ENCODE measurements at places on chromosomes 4 and X.

DNA sequence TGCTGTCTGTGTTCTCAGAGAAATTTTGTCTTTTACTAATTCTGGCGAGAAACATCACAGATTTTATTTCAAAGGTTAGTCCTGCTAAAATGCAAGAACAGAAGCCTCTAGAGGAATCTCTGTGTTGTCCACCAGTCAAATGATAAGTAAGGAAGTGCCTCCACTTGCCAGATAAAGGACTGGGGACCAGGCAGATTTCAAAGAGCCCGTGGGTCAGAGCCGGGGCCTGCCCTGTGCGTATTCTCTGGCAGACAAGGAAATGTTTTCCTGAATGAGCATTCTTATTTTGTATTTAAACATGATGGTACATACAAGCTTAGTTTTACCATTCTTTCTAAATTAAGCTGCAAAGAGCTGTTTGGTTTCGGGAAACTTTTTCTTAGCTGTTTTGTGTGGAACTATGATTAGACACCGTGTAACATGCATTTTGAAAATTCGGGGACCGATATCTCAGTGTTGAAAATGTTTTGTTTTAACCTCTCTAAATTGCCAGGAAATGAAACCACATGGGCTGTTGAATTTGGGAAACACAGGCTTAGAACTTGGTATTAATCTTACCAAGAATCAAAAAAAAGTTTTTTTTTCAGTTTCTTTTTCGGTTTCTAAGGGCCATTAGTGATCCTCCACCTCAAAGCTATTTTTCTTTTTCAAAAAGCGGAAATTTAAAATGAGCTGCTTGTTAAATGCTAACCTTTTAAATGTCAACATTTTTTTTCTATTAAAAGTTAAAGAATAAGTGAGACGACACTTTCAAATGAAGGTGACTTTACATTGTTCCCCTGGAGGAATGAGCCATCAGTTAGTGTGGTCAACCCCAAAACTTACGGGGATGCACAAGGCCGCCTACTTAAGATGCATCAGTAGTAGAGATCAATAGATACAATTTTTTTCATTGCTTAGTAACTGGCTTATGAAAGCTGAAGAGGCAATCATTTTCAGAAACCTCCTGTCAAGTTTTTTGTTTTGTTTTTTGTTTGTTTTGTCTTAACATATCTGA is 89.6 kb upstream of the MTM1 start:
- no peak for DNase-seq

- DNase-seq, result peak; percentile 38
These were observed 3.2 kb downstream of the CXorf65 start for GRCh38 chrX:71103110-71103983.

DNA sequence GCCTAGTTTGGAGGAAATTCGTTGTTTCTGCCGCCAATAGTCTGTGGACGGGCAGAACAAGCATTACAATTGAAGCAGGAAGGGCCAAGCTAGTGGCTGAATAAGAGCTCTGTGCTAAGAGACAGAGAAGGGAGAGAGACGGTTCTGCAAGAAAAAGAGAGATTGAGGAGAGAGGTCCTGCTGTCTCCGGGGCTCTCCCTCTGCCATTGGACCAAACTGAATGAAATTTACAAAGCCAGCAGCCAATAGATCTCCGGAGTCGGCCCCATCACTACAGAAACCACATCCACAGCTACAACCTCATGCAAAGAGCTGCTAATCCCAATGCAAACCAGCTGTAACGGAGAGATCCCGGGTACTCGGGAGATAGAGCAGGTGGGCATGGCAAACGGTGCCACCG is at the start of gene NLGN4X:
Gene NLGN4X, minus strand, starts transcription at position 148 of the 400 bp plus-strand sequence. CDS start 77,401 bp downstream, outside the sequence.
- no peak for DNase-seq

- no peak for DNase-seq
These were observed 57.7 kb downstream of the HS6ST2 start for GRCh38 chrX:132900633-132901293.

DNA sequence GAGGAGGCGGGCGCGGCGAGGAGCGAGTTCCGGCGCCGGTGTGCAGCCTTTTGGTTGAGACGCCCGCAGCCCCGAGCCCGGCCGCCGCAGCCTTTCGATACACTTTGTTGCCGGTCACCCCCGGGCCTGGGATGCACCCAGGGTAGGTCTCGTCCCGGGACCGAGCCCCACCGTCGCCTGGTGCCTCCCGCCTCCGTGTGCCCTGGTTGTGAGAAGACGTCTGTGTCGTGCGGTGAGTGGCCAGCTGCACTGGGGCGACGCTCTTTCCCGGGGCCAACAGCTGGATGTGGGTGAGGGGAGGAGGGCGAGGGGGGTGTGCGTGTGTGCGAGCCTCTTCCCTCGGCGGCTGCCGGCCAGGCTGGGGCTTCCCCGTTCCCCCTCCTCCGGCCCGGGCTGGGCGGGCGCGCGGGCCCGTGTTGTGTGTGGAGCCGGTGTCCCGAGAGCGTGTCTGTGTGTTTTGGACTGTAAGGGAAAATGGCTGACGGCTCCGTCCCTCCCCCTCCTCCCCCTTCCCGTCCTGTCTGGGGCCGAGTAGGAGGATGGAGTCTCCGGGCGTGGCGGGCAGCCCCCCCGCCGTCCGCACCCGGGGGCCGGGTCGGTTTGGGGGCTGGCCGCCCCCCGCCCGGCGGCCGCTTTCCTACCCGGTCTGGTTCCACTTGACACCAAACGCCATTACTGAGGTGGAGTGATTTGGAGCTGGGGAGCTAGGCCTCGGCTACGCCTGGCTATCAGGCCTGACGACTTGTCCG is 807 bp downstream of the USP9X start:
- peak; percentile 20 for DNase-seq

DNA sequence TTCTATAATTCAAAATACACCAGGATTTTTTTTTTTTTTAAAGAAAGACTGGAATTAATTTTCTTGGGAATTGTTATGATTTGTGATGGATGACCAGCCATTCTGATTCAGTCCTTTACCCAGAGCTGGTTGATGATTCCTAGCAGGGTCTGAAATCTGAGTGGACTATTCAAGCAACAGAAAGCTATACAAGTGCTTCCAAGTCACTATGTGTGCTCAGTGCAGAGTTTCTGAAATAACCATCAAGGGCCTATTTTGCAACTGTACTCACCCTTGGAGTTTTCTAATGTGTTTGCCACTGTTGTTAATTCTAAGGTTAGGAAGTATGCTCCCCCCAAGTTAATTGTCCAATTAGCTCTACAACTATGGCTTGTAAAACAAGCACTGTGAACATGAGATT is 137.7 kb upstream of the RAPGEF2 start:
- no peak for DNase-seq

DNA sequence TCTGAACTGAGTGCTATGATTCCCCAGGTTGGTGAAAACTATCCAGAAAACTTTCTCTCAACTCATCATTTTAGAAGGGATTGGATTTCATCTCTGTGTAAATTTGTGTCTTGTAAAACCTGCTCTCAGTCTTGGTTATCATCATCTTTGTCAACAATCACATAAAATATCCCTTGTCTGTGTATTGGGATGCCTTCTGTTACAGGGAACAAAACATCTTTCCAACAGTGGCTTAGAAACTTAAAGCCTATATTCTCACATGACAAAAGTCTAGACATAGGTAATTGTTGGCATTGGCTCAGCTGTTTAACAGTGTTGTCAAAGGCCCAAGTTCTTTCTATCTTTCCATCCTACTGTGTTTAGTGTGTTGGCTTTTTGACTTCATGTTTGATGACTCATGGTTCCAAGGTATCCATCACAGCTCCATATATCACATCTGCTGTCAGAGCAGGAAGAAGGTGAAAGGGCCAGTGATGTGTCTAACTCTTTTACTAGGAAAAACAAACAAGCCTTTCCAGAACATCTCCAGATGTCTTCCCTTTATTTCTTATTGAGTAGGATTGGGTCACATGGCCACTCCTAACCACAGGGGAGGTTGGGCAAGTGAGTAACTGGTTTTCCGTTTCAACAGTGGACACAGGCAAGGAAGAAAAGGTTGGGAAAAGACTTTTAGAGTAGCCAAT is 65.0 kb downstream of the PHEX start:
- no peak for DNase-seq

- no peak for DNase-seq
These were observed 192.4 kb downstream of the CCNG2 start for GRCh38 chr4:77349364-77349763.

GRCh38 chr4:37674439-37674838 is 11.7 kb downstream of the RELL1 start:
- DNase-seq, result no peak

DNA sequence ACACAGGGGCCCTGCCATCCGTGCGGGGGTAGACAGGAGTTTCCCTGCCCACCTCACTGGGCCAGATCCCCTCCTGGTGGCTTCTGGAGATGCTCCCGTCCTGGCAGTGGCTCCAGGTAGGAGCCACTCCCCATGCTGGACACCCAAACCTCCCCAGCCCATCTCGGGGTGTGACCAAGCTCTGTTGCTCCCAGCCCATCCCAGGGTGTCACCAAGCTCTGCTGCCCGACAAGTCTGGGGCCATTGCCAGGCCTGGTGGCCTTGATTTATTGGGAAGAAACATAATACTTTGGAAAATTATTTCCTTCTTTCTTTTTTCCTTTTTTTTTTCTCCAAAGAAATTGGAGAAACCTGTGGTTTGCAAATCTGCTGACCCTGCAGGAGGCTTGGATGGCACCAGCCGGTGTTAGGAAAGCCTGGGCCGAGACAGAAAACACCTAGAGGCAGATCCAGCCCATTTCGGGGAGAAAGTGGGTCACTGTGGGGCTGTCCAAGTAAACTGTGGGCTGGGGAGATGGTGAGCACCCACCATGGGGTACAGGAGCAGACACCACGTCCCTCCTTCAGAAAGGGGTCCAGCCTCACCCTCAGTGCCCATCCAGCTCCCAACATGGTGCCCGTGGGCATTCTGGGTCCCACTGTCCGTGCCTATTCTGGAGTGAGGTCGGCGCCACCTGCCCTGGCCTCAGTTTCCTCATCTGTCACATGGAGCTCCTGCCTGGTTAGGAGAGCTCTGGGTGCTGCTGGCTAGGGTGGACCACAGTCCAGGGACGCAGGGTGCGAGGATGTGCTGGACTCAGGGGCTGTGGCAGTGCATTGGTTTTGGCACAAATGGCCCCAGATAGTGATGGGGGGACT is 59.4 kb upstream of the ADRA2C start:
- DNase-seq, result no peak

DNA sequence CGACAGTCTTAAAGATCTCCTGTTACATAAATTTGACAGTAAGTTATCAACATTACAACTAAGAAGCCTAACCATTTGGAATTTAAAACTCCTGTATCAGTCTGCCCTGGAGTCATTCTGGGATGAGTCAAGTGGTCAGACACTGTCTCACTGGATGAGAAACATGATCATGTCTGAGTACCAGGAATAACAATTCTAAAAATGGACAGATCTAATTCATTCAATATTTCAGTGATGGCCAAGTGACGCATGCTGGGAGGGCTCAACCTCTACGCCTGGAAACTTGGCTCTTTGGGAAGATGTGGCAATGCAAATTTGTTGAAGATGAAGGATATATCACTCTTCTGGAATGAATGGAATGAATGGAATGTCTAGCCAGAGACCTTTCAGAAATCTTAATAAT is 1427.2 kb downstream of the STIM2 start:
- no peak for DNase-seq

GRCh38 chrX:31038575-31039326 is 33.1 kb downstream of the FTHL17 start:
- DNase-seq, result no peak

GRCh38 chrX:7205037-7205577 is 57.2 kb upstream of the PUDP start:
- no peak for DNase-seq

DNA sequence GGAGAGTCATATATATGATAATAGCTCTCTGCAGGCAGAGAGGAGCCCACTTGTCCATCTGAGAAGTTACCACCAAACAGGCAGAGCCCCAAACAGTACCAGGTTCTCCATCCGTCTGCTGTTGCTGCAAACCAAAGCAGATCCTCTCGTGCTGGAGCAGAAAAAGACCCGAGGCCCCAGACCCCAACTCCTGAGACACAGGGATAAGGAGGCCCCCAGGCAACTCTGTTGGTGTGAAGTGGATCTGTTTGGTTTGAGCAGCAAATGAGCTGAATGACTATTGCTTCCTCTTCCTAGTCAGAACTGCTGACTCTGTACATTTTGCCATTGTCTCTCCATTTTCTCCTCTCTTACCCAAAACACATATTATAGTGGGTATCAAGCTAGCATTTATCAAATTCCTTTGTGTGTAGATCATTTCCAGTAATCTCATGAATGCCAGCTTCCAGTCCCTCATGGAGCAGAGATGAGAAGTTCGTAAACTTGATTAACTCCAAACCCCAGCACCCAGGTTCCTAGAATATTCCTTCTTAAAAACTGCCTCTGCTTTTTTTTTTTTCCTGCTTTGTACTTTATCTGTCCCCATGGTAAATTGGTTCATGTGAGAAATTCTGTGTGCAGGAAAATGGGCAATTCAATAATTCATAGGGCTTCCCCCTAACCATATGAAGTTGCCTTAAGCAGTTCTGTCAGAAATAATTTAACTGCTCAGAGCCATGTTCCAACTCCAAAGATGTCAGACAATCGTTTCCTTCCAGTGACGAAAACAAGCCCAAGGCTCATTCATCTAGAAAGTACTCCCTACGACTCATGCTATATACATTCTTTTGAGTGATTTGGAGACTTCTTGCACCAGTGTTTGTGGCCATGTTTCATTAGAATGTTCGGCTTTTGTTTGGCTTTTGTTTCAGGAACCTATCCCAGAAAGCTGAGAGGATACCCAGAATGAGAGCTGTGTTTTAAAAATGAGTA is 98.6 kb upstream of the ATXN3L start:
- no peak for DNase-seq

GRCh38 chr4:23166919-23167318 is 474.2 kb downstream of the GBA3 start:
- no peak for DNase-seq

DNA sequence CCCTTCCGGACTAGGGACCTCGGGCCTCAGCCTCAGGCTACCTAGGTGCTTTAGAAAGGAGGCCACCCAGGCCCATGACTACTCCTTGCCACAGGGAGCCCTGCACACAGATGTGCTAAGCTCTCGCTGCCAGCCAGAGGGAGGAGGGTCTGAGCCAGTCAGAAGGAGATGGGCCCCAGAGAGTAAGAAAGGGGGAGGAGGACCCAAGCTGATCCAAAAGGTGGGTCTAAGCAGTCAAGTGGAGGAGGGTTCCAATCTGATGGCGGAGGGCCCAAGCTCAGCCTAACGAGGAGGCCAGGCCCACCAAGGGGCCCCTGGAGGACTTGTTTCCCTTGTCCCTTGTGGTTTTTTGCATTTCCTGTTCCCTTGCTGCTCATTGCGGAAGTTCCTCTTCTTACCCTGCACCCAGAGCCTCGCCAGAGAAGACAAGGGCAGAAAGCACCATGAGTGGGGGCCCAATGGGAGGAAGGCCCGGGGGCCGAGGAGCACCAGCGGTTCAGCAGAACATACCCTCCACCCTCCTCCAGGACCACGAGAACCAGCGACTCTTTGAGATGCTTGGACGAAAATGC is at the start of gene WAS:
Gene WAS, plus strand, starts transcription at position 389 of the 572 bp plus-strand sequence. Its CDS starts 55 bp downstream, at position 444.
- peak; percentile 36 for DNase-seq

GRCh38 chrX:63739885-63740284 is 45.1 kb downstream of the ARHGEF9 start:
- no peak for DNase-seq

DNA sequence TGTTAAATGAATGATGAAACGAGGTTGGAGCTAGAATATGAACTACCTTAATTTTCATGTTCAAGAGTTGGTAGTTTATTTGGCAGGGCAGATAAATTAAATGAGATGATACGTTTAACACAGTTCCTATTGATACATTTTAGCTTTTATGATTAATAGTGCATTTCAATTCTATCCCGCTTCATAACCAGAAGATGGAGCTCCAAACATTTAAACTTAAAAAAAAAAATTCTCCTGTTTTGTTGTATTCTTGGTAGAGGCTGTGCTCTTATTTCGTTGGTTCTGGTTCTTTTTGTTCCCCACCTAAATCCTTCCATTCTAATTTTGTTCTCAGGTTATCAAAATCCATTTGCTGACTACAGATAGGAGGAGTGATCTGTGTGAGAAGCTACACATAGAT is 71.8 kb upstream of the PTPN13 start:
- DNase-seq, result no peak

Measured in activated effector memory CD4-positive, alpha-beta T cell treated with Interleukin-2 at 50 U/mL for 16 hours (primary cell).